ENCODE measurements at places on chromosomes 3 and 15.

- no peak for DNase-seq
These were observed 6.3 kb downstream of the SH3BP5 start for GRCh38 chr3:15326037-15326436.

- peak; percentile 38 for DNase-seq
These were observed 58.7 kb upstream of the BCHE start for GRCh38 chr3:165895919-165896318.

GRCh38 chr15:96374499-96374898 lies 44.0 kb downstream of the NR2F2 start:
- no peak for DNase-seq

DNA sequence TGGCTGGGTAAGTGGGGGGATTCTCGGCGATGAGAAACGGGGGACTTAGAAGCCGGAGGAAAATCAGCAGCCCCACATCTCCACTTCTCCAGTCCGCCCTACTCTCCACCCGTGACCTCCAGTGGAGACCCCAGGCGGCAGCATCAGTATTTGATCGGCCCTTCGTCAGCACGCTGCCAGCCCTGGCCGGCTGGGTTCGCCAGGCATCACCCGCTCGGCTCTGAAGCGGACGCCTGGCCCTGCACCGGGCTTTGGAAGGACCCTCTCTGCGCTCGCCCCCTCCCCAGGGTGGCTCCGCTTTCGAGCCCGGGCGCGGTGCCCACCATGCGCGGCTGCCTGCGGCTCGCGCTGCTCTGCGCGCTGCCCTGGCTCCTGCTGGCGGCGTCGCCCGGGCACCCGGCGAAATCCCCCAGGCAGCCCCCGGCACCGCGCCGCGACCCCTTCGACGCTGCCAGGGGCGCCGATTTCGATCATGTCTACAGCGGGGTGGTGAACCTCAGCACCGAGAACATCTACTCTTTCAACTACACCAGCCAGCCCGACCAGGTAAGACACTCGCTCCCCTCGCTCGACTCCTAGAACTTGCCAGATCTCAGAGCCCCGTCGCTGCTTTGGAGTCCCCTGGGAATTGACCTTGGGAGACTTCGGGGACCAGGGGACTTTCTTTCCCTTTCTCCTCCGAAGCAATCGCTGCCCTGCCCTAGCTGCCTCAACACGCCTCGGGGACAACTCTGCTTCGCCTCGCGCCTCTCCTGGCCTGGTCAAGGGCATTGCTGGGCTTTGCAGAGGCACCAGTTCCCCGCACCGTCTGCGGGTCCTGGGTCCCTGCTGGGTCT lies 561 bp downstream of the SIDT1 start:
- no peak for DNase-seq

DNA sequence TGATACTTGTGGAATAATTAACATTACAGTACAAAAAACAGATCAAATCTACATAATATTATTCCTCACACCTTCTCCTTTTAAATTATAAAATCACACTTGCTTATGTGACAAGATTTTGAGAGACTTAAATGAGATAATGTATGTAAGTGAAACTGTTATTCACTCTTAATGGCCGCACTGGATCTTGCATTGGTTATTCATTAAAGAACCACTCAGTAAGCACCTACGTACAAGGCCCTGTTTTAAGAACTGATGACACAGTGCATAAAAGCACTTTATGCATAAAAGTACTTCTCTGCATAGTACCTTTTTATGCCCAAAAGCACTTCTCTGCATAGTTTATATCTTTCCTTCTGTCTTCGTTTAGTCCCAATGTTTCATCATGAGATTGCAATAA lies 172.1 kb downstream of the GOLGA6L6 start:
- DNase-seq: no peak

DNA sequence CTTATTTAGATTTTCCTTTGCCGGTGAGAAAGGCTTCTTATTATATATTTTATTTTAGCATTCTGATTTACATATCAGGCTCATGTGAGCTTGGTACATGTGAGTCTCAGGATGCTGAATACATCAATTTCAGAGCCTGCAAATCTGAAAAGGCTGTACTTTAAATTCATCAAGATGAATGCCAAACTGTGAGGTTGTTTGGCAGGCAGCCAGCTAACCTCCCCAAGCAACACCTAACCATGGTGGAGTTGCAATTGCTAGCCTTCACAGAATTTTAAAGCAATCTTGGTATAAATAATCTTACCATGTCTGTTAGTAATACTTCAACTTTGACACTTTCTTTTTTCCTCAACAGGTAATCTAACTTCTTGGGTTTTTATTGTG lies 252.5 kb downstream of the CDIN1 start:
- DNase-seq: no peak

GRCh38 chr3:183764847-183765731 lies 60.3 kb downstream of the MAP6D1 start:
- DNase-seq: peak; percentile 24

GRCh38 chr3:194543550-194543949 lies 56.7 kb upstream of the ATP13A3 start:
- no peak for DNase-seq

- DNase-seq: no peak
These were observed 156.8 kb downstream of the LSAMP start for GRCh38 chr3:116288485-116288884.

DNA sequence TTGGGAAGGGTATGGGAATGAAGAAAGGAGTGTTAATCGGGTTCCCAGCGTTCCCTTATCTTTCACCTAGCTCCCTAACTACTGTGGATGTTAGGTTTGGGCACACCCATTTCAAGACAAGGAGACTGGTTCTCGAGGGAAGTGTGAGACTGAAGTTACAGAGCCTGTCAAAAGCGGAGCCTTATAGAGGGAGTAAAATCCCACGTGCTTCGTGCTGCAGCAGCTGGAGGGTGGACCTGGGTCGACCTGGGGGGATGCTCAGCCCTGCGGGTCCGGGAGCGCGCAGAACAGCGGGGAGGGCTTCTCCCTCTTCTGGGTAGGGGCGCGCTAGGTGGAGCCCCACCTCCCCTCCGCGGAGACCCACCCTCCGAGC lies 314 bp upstream of the TMED3 start:
- no peak for DNase-seq

All from ACHN (cell line).